ENCODE measurements at places on chromosomes 1 and 21.

DNA sequence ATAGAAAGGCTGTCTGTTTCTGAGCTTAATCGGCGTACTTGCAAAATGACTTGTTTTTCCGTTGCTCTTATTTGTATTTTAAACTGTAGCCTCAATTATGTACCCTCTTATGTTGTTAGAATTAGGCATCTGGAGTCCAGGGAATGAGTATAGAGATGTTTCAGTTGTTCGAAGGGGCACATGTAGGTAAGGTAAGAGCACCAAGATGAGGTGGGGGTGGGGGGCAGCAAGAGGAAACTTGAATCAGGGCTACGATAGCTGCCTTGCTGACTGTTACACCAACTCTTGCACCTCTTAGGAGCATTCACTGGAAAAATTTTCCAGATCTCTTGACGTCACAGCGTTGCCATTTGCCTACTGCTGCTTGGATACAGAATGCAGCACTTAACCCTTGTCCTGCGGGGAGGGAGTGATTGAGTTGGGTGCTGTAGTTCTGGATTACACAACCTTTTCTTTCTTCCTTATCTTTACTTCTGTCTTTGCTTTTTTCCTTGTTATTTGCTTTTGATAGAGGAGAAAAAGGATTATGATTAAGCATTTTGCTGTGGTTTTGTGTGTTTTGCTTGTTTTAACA, 3.2 kb downstream of the ATP1B1 start:
- no peak for DNase-seq

- DNase-seq: peak; percentile 34
Observed at GRCh38 chr1:45359882-45360513, 19.8 kb upstream of the MUTYH start.

DNA sequence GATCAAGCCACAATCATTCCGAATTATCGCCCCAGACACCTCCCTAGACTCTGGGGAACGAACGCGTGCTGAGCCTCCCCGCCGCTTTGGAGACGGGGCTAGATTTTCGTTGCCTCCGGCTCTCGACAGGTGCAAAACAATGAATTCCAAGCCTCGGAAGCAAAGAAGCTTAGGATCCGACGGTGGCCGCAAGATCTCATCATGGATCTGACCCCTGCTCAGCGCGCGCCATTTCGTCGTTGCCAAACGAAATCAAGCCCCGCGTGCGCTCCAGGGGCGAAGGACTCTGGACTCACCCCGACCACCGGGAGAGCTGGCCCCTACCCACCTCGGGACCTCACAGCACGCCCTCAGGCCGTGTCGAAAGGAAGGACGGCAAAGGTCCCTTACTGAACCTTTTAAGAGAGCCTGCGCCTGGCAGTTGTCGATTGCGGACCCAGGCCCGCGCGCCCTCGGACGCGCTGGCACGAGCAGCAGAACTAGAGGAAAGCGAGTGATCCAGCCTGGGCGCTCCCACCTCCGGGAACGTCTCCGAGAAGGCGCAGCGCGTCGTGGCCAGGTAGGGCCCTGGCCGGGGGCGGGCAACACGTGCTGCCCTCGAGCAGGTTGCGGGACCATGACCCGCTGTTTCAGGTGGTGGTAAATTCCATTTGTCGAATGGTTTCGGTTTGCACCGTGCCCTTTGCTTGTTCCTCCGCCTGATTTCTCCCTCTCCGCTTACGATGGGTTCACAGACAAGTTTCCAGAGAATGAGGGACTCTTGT, 1.6 kb upstream of the RUNX3 start:
- DNase-seq: no peak

DNA sequence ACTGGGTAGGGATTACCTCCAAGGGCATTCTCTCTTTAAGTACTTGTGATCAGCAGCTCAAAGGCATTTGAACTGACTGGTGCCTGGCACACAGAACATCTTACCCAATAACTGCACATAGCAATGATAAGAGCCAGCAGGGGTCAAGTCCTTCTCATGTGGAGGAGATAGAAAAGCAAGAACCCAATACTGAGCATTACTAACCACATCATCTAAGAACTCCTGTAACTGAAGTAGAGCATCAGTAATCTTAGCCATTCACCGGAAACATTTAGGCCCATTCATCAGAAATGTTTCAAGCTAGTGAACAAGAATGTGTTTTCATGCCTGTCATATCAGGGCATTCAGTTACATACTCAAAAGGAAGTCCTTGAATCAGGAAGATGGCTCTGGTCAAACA, 33.6 kb upstream of the THEM4 start:
- DNase-seq: no peak

DNA sequence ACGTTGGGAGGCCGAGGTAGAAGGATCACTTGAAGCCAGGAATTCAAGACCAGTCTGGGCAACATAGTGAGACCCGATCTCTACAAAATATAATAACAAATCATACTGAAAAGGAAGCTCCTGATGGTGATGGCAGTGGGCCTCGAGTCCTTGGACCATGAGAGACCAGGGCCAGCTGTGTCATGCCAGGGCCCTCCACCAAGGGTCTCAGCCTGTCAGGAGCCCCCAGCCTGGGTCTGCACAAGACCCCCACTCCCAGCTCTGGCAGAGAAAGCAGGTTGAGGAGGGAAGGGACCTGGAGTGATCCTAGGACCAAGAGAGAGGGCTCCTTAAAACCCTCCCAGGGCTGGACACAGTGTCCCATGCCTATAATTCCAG, 6.7 kb upstream of the CTRC start:
- DNase-seq: no peak

DNA sequence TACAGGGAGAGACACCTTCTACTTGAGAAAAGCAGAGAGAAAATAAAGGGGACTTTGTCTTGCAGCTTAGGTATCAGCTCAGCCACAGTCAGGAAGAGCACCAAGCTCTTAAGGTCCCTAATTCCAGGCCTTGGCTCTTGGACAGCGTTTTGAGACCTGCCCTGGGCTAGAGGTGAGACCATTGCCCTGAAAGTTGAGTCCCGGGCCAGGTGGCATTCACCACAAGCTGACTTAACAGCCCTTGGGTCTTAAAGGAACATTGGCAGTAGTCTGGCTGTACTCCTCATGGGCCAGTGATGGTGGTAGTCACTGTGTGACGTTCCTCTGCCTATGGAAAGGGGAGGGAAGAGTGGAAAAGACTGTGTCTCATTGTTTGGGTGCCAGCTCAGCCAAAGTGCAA, 11.7 kb upstream of the TNNI3K start:
- no peak for DNase-seq
